Activated T-cell treated with anti-CD3 and anti-CD28 coated beads for 48 hours (primary cell): ENCODE measurements at places on chromosomes 3 and 15.

DNA sequence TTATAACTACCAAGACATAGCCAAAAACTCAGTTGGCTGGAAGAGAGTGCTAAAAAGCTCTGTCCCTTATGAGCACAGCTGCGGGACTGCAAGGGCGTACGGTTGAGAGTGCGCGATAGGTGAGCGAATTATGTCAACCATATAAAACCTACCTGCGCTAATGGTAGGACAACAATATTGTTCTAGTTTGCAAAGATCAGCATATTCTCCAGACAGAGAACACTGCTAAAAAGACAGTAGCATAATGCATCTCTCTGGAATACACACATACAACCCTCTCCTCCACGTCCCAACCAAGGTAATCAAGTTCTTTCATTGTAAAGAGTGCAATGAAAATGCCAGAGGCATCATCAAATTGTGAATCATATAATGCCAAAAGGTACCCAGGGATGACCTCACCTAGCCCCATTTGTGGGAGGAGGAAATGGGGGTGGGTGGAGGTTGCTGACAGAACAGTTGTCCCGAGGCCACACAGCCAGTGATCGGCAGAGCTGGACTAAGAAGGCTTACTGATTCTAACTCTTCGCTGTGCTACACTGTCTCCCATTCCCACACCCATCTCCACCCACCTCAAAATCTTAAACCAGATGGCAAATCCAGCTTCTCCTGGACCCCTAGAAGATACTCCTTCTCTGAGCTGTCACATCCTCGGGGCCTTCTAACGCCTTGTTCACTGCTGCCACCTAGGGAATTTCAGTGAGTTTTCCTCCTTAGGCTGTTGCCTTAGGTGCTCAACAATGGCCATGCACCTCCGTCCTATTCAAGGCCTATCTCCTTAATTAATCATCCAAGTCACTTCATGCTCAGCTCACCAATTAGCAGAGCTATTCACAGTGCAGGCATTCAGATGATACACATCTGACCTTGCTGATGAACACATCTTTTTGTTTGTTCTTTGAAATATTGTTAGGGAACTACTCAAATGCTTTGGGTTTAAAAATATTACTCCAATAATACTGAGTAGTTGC is 60.7 kb downstream of the RPL22L1 start:
- no peak for DNase-seq

- DNase-seq = no peak
Measured at GRCh38 chr3:1979961-1980615, 118.6 kb upstream of the CNTN4 start.

- no peak for DNase-seq
Measured at GRCh38 chr15:66766282-66767230, 64.5 kb downstream of the SMAD6 start.

DNA sequence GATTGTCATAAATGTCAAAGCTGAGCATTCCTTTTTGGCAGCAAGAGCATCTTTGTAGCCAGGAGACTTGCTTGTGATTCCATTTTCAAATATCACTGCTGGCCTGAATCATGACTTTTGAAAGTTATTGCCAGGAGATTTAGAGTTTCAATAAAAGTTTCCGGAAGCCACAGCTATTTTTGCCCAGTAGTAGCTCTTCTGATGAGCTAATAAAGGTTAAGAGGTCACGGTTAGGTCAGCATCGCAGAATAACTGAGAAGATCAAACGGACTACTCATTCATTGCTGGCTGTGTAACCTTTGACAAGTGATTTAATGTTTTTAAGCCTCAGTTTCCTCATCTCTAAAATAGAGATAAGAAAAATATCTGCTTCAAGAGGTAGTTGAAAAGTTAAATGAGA is 105.1 kb upstream of the ETV5 start:
- no peak for DNase-seq

GRCh38 chr3:55164876-55165275 is 237.0 kb upstream of the LRTM1 start:
- no peak for DNase-seq

DNA sequence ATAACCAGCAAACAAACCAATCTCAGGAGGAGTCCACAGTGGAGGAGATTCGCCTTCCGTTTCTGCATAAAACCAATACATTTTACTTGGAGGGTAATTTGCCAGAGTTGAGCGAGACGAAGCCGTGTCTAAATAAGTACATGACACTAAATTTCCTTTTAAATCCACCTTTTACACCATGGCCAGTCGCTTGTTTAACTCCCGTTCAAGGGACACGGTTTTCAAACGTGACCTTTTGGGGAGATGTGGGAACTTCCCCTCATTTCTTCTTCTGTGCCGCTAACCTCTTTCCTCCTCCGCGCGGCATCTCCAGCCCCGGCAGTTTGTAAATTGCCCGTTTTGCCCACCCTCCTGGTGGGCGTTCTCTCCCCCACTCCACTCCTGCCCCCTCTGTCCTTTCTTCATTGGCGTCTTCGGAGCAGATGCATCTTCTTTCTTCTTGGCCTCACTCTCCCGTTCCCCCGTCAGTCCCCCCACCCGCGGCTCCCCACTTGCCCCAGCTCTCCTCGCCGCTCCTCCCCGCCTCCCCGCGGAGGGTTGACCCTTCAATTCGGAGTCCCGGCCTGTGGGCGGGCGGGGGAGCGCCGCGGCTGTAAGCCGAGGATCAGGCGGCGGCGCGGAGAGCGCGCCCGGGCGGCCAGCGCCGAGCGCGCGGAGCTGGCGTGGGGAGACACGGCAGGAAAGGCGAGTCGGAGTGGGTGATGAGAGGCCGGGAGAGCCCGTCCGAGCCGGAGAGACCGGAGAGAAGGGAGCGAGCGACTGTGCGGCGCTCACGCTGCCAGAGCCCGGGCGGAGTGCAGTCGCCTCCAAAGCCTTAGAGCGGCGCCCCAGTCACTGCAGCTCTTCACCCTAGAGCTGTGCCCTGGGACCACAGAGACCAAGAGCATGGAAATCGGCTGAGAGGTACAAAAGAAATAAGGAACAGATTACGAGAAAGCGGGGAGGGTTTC is at the start of gene NLGN1:
NLGN1 (plus strand) TSS at position 584 of the 950 bp plus-strand sequence.
- DNase-seq = no peak

- DNase-seq = no peak
Measured at GRCh38 chr3:172939651-172940293, 189.2 kb downstream of the ECT2 start.
